Activated T-helper 1 cell treated with anti-CD3 and anti-CD28 coated beads, Interleukin-12 subunit alpha, Interleukin-12 subunit beta, Interleukin-2, Interleukin-4 antibody, amounts not matched to agents 30 ng/mL and 10 ng/mL and 1 ng/mL, durations not matched to agents 14 hours and 24 hours and 36 hours (primary cell): ENCODE measurements at places on chromosomes 12 and 14.

DNA sequence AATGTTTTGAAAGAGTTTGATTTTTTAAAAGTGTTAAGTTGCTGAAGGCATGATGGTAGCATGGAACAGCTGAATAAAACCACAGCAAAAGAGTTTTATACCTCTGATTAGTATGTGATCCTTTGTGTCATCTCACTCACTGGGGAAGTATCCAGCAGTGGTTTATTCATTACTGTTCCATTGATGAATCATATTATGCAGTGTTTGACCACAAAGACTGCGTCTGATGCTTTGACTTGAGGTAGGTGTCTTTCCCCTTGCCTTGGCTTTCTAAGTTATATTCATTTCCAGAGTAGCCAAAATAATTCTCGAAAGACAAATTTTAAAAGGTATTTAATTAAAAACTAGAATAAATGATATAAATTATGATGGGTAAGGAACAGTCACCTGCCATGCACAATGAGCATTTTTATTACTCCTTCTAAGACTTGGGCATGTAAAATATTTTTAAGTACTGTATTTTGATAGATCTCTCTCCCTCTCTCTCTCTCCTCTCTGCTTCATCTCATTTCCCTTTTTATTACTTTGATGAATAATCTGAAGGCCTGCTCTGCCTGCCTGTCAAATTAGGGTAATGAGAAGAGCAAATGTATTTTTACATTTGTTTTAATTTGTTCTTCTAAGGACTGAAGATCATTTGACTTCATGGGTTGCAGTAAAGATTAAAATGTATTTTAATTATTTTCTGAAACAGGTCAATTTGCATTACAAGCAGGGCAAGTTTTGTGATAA, 164.9 kb downstream of the NAV3 start:
- no peaks in the 10 kb centered on the region for H3K27me3 ChIP-seq
- H3K4me3 ChIP-seq, result no peak overlapping the region
- H3K4me1 ChIP-seq, result no peaks in the 10 kb centered on the region
- H3K27ac ChIP-seq, result no peak overlapping the region

DNA sequence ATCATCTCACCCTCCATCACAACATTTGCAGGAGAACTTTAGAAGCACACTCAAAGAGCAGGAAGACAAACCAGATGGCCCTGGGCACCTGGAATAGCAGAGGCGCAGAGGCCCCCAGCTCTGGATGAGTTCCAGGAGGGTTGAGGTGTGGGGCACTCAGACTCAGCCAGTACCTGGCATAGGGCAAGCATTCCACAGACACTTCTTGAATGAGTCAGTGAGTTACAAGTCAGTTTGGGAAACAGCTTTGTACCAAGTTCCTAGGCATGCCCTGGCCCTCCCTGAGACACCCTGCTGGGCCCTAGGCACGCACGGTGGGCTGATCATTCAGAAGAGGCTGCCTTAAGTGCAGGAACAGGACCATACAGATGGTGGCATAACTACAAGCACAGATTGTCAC, 54.3 kb downstream of the MAP3K9 start:
- H3K4me1 ChIP-seq, result no peaks in the 10 kb centered on the region
- DNase-seq, result no peak
- H3K4me3 ChIP-seq, result no peak overlapping the region
- H3K27ac ChIP-seq, result no peak overlapping the region
- no peaks in the 10 kb centered on the region for H3K27me3 ChIP-seq
- H3K36me3 ChIP-seq, result no peaks in the 10 kb centered on the region

- no peaks in the 10 kb centered on the region for H3K4me1 ChIP-seq
- H3K36me3 ChIP-seq, result no peaks in the 10 kb centered on the region
- peaks cover 16% of the 10 kb centered on the region for H3K27me3 ChIP-seq
- no peak overlapping the region for H3K4me3 ChIP-seq
These were observed 10.1 kb upstream of the PPM1A start for GRCh38 chr14:60238955-60239354.

GRCh38 chr12:75760573-75761294, 249.3 kb upstream of the KRR1 start:
- no peak for DNase-seq
- H3K27ac ChIP-seq, result no peak overlapping the region
- no peaks in the 10 kb centered on the region for H3K36me3 ChIP-seq
- H3K4me1 ChIP-seq, result peaks cover 10% of the 10 kb centered on the region
- no peak overlapping the region for H3K4me3 ChIP-seq
- H3K27me3 ChIP-seq, result peaks cover 14% of the 10 kb centered on the region
